Cardiac muscle cell (in vitro differentiated cells and primary cell): ENCODE measurements at places on chromosomes 6 and 20. TPM values are rescaled to one million over a fixed set of nuclear protein-coding genes. Genes with fewer than 3 reads are reported as not detected.
A peak's percentile ranks its signal among the peaks of the same experiment; 100 is the strongest.

Gene ARHGAP18
- 0.45 and 0.67 TPM in 2 replicates for total RNA-seq

Gene AGER
- total RNA-seq = 5.0 and 13.5 TPM in 2 replicates

Gene C20orf204
- total RNA-seq = 0.88 and 2.2 TPM in 2 replicates

Gene BANF2
- total RNA-seq = not detected in 2 replicates

GRCh38 chr6:152463164-152463563 lies 174.0 kb downstream of the SYNE1 start:
- H3K4me1 ChIP-seq = no peaks in the 10 kb centered on the region
- H3K4me3 ChIP-seq = no peak overlapping the region
- DNase-seq = no peak

DNA sequence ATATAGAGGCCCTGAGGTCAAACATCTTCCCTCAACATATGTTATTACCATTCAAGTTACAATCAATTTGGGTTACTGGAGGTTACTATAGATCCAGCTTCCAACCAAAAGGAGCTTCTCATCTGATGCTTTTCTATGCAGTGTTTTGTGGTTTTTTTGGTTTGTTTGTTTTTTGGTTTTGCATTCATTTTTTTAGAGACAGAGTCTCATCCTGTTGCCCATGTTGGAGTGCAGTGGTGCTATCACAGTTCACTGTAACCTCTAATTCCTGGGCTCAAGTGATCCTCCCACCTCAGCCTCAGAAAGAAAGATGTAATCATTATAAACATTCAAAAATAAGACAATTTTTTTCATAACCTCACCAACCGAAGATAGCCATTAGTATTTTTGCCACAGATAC lies 124.4 kb upstream of the JARID2 start:
- no peaks in the 10 kb centered on the region for H3K27me3 ChIP-seq
- H3K4me3 ChIP-seq = no peak overlapping the region
- no peaks in the 10 kb centered on the region for H3K36me3 ChIP-seq
- DNase-seq = no peak

GRCh38 chr6:39865011-39865888 lies 69.0 kb downstream of the MOCS1 start:
- H3K4me3 ChIP-seq = no peak overlapping the region
- H3K27ac ChIP-seq = no peak overlapping the region
- no peaks in the 10 kb centered on the region for H3K36me3 ChIP-seq
- no peaks in the 10 kb centered on the region for H3K4me1 ChIP-seq

DNA sequence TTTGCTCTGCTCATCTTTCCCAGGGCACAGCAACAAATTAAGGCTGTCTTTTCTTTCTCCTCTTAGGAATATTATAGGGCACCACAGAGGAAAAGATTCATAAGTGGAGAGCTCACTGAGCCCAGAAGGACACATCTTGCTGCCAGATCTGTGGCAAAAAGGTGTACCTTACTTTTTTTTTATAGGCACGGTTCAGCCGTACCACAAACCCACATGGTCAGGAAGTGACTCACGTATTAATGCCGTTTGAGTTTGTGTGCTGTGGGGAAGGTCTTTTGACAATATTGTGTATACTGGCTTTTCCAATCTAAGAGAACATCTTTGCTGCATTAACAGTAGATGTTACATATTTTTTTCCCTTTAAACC lies 28.4 kb downstream of the PAQR8 start:
- no peak for DNase-seq
- H3K4me3 ChIP-seq = no peak overlapping the region
- H3K27ac ChIP-seq = no peak overlapping the region
- H3K27me3 ChIP-seq = no peaks in the 10 kb centered on the region
- no peaks in the 10 kb centered on the region for H3K4me1 ChIP-seq
- no peaks in the 10 kb centered on the region for H3K36me3 ChIP-seq

GRCh38 chr6:111439171-111439570 lies 43.8 kb downstream of the REV3L start:
- H3K4me3 ChIP-seq = no peak overlapping the region
- DNase-seq = peak; percentile 38
- no peaks in the 10 kb centered on the region for H3K27me3 ChIP-seq
- no peak overlapping the region for H3K27ac ChIP-seq

DNA sequence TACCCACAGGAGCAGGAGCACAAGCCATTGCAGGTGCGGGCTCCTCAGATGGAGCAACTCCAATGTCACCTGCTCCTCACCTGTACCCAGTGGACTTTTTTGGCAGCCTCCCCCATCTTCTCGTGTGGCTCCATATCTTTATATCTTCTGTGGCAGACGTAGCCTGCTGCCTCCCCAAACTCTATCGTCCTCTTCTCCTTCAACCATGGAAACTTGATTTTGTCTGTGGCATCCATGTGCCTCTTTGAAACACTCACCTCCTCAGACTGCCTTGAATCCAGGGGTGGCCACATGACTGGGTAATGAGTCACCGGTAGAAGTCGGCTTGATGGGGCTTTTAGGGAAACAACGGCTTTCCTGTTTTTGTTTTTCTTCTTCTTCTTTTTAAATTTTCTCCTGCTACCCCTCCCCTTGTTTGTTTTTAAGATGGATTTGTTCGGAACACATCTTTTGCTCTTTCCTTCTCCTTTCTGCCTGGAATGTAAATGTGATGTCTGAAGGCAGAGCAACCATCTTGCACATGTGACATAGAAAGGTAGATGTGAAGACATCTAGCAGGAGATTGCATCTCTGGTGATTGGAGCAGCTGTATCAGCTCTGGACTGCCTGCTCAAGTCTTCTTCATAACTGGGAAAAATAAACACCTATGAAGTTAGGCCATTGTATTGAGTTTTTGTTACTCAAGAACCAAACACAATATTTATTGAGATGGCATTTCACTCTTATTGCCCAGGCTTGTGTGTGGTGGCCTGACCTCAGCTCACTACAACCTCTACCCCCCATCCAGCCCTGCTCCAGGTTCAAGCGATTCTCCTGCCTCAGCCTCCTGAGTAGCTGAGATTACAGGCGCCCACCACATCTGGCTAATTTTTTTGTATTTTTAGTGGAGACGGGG lies 69.9 kb upstream of the DDR1 start:
- H3K4me3 ChIP-seq = no peak overlapping the region
- peak overlapping the region; percentile 59 for H3K27ac ChIP-seq
- peaks cover 19% of the 10 kb centered on the region for H3K4me1 ChIP-seq
- DNase-seq = no peak

GRCh38 chr6:37784585-37784967 lies 35.0 kb upstream of the ZFAND3 start:
- H3K4me1 ChIP-seq = peaks cover 7% of the 10 kb centered on the region
- no peak overlapping the region for H3K4me3 ChIP-seq
- no peak overlapping the region for H3K27ac ChIP-seq

DNA sequence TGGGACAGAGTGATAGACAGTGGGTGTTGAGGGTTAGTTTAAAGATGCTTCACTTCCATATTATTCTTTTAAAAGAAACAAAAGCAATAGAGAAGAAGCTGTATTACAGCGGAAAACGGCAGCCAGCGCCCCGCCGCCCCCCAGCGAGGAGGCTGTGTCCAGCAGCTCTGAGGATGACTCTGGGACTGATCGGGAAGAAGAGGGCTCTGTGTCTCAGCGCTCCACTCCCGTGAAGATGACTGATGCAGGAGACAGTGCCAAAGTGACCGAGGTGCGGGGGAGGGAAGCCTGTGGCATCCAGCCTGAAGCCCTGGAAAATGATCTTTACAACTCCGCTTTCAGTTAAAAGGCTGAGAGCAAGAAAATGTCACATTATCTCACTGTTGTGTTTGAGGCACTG lies 100.2 kb downstream of the FIG4 start:
- no peak for DNase-seq
- peaks cover 2% of the 10 kb centered on the region for H3K4me1 ChIP-seq
- H3K4me3 ChIP-seq = no peak overlapping the region
- no peak overlapping the region for H3K27ac ChIP-seq
- H3K27me3 ChIP-seq = no peaks in the 10 kb centered on the region

GRCh38 chr20:38961530-38962043 lies 557 bp upstream of the DHX35 start:
- peaks cover 6% of the 10 kb centered on the region for H3K4me1 ChIP-seq
- peak overlapping the region; percentile 20 for H3K27ac ChIP-seq

DNA sequence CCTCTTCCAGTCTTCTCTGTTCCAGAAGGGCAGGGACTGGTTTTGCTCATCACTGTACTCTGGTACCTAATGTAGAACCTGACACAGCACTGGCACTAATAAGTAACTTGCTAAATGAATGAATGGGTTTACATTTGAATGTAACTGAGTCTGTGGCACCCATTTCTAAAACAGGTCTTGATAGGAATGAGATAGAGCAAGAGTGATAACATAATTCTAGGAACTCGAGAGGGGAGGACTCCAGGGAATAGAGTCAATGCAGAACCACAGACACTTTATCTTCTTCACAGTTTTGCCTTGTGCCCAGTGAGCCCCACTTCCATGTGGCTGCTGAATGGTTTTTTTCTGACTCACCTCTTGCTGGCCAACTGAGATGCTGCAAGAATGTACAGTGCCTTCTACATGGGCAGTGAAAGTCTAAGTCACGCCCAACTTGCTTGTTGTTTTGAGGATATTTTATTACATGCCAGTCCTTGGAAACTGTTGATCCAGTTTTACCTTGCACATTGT lies 61.1 kb downstream of the TBC1D7 start:
- peaks cover 15% of the 10 kb centered on the region for H3K4me1 ChIP-seq
- H3K4me3 ChIP-seq = no peak overlapping the region
- DNase-seq = no peak
- H3K27ac ChIP-seq = no peak overlapping the region
